ENCODE measurements at places on chromosomes 12 and 14.

- no peak for DNase-seq
These were observed 16.3 kb downstream of the ZBTB39 start for GRCh38 chr12:56989861-56990610.

DNA sequence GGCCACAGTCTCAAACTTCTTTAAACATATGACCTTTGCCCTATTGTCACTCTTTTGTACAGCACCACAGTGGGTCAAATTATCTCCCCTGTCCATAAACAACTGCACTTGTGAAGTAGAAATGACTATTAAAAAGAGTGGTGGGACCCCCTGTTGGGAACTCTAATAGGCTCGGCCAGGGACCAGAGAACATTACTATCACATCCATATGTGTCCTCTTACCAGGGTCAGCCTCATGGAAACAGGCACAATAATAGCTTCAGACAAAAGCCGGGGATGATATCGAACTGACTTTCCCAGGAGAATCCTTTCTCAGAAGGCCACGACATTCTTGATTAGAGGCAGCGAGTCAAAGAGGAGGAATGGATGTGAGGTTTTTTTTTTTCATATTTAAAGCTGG, 96.6 kb downstream of the NKX2-1 start:
- no peak for DNase-seq

DNA sequence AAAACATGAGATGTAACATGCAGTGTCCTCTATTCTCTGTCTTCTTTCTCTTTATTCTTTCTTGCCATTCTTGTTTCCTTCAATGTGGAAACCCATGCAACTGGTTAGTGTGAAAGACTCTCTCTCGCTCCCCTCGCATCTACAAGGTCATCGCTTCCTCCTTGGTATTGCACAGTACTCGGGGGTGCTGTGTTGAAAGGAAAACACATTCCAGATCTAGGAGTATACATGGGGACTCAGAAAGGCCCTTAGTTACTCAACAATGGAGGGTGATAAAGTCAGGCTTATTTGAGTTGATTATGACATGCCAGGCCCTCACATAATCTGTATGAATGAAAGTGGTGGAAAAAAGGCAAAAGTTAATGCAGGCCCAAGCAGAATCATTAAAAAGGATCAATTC, 75.5 kb upstream of the OVCH1 start:
- DNase-seq, result no peak

GRCh38 chr12:120010661-120011230, 21.7 kb downstream of the BICDL1 start:
- no peak for DNase-seq

DNA sequence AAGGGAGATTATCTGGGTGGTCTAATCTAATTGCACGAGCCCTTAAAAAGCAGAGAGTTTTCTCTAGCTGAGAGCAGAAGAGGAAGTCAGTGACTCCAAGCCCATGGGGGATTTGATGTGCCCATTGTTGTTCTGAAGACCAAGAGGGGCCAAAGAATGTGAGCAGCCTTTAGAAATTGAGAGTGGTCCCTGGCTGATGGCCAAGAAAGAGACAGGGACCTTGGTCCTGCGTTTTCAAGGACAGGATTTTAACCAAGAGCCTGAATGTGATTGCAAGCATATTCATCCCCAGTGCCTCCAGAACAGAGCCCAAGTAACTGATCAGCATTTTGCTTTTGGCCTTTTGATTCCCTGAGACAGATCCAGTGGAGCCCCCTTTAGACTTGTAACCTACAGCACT, 1353.9 kb downstream of the AACS start:
- no peak for DNase-seq

GRCh38 chr14:20460458-20461224, 593 bp downstream of the PIP4P1 start:
- no peak for DNase-seq

GRCh38 chr12:92065018-92065499, 80.6 kb downstream of the BTG1 start:
- DNase-seq, result no peak

GRCh38 chr12:118727979-118728366, 253.4 kb upstream of the SRRM4 start:
- no peak for DNase-seq

DNA sequence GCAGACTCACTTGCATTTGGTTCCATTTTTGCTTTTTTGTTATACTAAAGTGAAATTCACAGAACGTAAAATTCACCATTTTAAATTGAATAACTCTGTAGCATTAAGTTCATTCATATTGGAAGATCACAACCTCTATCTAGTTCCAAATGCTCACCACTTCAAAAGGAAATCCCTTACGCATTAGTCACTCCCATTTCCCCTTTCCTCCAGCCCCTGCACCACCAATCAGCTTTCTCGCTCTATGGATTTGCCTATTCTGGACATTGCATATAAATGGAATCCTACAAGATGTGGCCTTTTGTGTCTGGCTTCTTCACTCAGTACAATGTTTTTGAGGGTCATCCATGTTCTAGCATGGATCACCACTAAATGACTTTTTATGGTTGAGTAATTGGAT, 294.5 kb downstream of the KSR2 start:
- DNase-seq, result no peak

DNA sequence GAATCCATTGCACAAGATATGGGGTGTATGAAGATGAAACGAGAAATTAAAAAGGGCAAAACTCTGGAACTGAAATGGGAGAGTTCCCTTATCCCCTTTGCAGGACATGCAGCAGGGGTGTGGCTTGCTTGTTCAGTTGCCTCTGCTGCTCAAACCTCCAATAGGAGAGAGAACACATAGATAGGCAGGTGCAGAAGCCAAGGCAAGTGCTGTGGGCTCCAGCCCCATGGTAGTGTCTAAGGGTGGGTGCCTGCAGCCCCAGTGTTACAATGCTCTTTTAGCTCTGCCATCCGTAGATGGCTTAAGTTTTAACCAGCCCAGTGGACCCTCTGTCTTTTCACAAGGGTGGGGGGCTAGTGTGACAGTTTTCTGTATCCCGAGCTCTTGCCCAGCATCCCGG, 69.7 kb downstream of the CMAS start:
- no peak for DNase-seq

GRCh38 chr14:102770147-102771123, 6.8 kb upstream of the TRAF3 start:
- DNase-seq, result no peak

DNA sequence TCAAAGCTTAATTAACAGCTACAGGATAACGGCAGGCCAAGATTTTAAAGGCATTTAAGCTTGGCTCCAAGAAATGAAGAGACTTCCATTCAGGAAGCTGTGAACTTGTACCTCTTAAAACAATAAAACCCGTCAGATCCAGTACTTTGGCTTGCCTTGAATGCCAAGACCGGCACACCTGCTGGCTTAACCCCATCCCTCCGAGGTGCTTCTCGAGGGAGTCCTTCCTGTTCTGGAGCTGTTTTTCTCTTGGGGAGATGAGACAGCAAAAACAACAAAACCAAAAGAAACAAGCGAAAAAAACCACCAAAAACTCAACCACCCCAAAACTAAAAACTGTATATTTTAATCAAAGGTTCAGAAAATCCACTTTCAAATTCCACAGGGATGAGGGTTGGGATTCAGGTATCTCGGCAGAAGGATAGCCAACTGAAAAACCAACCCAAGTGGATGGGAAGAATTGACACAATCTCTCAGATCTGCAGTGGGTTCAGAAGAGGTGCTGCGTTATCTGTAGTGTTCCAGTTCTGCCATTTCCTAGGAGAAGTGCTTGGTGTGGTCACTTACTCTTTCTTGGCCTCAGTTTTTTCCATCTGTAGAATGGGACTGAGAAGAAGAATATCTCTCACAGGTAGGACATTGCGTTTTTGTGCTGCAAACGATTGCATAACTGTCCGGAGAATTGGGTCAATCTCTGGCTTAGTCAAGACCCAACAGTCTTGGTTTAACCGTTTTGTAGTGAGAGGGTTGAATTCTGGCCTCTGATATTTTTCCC, 420.1 kb downstream of the VRK1 start:
- DNase-seq, result no peak

DNA sequence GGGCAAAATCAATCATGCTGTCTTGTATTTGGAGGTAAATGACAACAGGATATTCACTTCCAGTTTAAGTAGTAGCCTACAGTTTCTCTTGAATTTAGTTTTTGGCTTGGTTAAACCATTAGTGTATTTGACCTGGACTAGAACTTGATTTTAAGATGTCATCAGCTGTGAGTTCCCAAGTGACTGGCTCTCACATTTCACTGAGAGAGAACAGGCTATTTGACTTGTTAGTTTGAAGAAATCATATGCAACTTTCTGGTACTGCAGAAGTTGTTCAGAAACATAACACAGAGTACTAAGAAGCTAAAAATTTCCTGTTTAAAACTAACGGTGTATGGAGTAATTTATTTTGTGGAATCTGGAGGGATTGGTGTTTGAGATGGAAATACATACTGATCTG, 22.3 kb downstream of the MNAT1 start:
- no peak for DNase-seq

DNA sequence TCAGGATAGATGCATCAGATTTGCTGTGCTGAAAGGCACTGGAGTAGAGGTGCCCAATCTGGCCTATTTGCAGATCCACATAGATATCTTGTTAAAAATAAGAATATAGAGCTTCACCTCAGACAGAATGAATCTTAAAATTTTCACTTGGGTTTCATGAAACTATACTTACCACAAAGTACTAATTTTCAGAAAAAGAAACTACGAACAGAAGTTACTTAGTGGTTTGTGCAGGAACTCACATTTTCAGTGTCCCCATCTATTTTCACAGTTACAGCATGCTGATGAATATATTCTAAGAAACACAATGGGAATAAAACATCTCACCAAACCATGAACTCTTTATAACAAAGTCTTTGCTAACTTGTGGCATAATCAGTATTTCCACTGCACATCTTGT, 449.4 kb downstream of the RERGL start:
- DNase-seq, result no peak

- DNase-seq, result no peak
These were observed 49.5 kb upstream of the FOXN3 start for GRCh38 chr14:89466484-89466883.

DNA sequence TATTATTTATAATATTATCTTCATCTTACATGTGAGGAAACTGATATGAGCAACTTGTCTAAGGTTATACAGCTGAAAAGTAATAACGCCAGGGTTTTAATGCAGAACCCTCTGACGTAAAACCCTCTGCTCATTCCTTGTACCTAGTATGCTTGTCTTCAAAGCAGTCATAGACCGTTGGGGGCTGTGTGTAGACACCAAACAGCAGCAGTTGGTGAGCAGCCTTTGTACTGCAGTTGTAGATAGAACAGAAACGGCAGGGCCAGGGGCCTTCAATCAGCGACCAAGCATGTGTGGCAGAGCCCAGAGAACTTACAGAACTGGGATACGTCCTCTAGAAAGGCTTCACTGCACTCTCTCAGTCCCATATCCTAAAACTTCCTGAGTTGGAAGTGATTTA, 28.1 kb downstream of the EVL start:
- DNase-seq, result no peak
